NB4 (cell line): ENCODE measurements at places on chromosomes 2 and 18.

DNA sequence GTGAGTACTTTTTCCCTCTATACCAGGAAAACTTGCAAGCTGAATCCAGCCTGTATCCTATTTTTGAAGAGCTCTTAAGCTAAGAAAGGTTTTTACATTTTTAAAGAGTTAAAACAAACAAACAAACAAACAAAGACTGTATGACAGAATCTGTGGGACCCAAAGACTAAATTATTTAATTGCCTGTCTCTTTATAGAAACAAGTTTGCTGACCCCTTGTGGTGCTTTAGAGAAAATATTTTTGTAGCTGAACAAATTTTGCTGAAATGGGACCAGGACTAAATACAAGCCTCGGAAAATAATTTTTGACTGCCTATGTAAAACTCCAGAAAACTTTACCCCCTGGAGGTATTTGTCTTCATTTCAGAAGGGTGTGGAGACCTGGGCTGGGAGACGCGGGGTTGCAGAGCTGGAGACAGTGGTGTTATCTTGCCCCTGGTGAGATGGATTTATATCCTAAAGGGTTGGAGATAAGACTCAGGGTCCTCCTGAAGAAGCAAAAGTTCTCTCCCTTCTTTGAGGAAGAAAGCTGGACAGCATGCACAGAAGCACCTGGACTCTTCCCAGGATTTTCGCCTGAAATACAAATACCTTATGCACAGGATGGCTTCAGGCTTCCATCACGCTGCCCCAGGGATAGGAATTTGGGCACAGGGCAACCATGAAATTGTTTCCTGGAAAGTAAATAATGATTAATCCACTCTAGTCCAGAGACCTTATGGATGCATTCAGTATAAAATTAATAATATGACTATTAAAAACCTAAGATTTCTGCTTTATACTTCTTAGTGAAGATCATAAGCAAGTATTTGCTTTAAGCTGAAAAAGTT lies 54.3 kb downstream of the TMX3 start:
- DNase-seq: peak; percentile 35

DNA sequence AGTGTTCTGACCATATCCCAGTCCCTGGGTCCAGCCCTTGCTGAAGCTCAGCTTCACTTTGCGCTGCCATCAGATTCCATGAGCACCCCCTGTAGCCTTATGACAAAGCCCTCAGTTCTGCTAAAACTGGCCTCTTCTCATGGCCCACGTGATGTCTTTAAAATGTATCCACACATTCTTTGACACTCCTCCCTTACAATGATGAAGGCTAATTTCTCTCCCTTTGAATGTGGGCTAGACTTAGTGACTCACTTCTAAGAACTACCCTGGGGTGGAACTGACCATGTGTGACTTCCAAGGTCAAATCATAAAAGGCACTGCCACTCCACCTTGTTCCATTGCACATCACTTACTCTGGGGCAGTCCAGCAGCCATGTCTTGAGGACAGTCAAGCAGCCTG lies 45.4 kb upstream of the GORASP2 start:
- no peak for DNase-seq

DNA sequence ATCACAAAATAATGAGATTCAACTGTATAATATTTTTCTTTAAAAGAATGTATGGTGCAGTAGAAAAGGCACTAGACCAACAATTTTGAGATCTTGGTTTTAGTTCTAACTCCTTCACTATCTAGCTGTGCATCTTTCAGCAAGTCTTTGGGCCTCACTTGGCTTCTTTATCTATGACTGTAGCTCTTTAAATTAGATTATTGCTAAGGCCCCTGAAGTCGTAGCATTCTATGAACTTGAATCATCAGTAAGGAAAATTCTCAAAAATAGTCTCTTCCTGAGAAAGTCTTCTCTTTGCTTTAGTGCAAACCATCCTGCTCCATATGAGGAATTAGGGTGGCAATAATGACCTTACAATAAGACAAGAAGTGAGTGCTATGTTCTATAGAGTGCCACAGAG lies 140.4 kb downstream of the FTCDNL1 start:
- DNase-seq: no peak

GRCh38 chr2:36515538-36515937 lies 82.4 kb downstream of the FEZ2 start:
- no peak for DNase-seq

DNA sequence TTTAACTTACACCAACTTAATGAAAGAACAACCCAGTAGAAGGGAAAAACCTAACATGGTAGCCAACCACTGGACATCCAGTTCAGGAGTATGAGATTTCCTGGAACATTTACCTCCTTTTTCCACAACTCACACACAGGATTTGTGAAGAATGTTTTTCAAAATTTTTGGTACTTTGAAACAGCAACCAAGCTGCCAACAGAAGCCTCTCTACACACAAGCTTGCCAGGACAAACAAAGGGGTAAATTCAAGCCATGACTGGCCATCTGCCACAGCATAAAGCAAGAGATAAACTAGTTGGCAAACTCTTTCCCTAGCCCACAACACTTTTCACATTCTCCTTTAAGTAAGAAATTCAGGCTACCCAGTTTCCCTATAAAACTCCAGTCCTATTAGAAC lies 21.4 kb downstream of the MGAT4A start:
- no peak for DNase-seq

- no peak for DNase-seq
These were observed 28.9 kb upstream of the C2orf15 start for GRCh38 chr2:99112617-99113016.

DNA sequence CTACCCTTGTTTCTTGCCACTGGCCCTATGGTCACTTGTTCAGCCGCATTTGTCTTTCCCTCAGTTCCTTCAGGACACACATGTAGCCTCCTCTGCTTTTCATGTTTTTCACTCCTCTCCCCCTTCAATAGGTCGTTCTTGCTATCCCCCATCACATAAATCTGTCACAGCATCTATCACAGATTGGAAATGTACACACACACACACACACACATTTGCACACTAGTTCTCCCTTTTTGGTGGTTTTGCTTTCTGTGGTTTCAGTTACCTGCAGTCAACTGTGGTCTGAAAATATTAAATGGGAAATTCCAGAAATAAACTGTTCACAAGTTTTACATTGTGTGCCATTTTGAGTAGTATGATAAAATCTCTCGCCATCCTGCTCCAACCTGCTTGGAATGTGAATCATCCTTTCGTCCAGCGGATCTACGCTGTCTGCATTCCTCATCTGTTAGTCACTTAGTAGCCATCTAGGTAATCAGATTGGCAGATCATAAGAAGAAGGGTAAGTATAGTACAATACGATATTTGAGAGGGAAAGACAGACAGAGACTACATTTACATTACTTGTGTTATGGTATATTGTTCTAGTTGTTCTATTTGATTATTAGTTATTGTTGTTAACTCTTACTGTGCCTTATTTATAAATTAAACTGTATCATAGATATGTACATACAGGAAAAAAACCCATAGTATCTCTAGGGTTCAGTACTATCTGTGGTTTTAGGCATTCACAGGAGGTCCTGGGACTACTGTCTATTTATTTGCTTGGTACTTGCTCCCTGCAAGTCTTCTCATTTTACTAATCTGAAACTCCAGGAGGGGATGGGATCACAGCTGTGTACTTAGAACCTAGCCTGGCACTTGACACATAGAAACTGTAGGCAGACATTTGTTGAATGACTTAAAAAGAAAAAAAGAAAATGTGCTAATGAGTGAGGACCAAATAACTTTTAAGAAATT lies 86.1 kb upstream of the PNPT1 start:
- no peak for DNase-seq

GRCh38 chr2:172249334-172249733 lies 146.6 kb upstream of the DLX2 start:
- peak; percentile 21 for DNase-seq

- DNase-seq: peak; percentile 85
These were observed 1110.6 kb upstream of the ACVR2A start for GRCh38 chr2:146734042-146734820.

DNA sequence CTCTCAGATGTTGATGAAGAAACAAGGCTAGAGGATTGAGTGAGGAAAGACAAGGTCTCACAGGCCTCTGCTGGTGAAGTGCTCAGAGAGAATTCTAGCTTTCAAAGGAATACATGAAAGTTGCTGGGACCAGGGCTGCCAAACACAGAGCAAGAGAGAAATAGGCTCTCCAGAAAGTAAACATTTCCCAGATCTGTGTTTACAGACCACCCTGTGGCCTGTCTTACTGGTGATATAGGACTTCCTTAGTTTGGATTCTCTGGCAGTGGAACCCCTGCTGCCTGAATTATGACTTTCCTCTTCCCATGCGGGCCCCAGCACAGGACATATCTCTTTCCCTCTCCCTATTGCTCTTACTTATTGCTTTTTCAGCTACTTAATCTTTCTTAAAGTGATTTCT lies 64.5 kb downstream of the TACR1 start:
- DNase-seq: no peak

DNA sequence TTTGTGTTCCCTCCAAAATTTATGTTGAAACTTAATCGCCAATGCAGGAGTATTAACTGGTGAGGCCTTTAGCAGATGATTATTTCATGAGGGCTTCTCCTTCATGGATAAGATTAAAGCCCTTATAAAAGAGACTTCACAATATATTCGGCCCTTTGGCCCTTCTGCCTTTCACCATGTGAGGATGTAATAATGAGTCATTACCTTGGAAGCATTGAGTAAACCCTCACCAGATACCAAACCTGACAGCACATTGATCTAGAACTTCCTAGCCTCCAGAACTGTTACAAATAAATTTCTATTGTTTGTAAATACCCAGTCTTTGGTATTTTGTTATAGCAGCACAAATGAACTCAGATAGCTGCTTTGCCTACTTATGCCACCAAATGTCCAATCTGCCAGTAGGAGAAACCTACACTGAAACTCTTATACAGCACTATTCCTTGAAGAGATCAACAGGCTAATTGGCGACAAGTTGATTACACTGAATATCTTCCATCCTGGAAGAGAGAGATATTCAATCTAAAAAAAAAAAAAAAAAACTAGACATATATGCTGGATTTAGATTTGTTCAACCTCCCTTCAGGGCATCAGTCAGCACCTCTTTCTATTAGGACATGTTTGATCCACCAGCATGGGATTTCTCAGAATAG lies 125.9 kb upstream of the COL5A2 start:
- no peak for DNase-seq

DNA sequence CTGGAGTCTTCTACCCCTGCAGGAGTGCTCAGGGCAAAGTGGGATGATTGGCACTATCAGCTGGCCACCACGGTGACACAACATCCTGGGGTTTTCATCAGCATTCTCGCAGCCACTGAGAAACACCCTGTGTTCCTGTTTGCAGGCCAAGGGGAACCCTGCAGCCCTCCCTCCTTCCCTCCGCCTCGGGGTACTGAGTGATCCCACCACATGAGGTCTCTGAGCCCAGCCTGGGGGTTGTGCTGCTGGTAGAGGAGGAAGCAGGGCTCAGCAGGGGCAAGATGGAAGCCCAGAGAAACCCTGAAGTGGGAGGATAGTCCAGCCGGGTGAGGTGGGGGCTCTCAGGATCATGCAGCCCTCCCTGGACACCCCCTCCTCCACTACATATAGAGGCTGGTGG lies at the start of gene OXER1:
TSS of gene OXER1 (minus strand) at position 40 of the 400 bp plus-strand sequence. CDS start 73 bp downstream, outside the sequence.
- peak; percentile 88 for DNase-seq

GRCh38 chr2:128313091-128313836 lies 5.4 kb downstream of the HS6ST1 start:
- DNase-seq: peak; percentile 43

DNA sequence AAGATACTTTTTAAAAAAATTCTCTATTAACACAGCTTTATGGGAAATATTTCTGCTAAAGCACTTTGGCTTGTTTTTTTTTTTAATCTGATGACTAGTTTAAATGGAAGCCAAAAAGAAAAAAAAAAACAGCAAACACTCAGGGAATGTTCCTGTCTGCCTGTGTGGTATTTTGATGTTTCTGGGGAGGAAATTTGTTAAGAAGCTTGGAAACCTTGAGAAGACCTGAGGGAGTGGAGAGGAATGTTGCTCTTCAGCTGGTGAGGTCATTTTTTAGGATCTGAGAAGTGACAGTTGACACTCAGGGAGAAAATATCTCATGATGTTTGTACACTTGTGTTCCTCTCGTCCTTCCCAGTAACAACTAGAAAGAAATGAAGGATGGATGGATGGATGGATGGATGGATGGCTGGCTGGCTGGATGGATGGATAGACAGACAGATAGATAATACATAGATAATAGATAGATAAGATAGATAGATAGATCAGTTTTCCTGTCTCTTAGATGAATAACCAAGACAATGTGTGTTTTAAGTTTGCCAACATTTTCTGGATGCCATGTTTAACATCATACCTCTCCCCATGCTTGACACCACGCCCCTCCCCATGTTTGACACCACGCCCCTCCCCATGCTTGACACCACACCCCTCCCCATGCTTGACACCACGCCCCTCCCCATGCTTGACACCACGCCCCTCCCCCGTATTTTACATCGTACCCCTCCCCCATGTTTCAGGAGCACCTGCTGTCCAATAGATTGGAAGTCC lies 84.8 kb downstream of the CTIF start:
- no peak for DNase-seq

GRCh38 chr18:36905571-36905970 lies 76.6 kb downstream of the KIAA1328 start:
- no peak for DNase-seq

GRCh38 chr2:107174171-107174570 lies 288.2 kb upstream of the ST6GAL2 start:
- no peak for DNase-seq

- DNase-seq: no peak
These were observed 234.3 kb downstream of the LRATD1 start for GRCh38 chr2:14866736-14867352.

DNA sequence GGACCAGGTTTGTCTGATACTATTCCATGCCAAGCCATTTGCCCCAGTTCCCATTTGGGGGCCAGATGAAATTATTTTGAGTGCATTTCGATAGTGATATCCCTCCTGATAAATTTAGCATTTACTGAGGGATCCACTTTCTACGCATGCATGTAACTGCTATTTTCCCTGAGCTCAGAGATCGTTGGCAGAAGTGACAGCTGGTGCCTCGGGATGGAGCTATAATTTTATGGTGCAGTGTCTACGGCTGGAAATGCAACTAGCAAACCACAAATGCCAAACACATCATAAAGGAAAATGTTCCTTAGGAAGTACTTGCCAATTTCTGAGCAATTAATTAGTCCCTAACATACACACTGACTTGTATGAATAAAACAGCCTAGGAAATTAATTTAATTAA lies 254.8 kb downstream of the SLC8A1 start:
- DNase-seq: no peak

DNA sequence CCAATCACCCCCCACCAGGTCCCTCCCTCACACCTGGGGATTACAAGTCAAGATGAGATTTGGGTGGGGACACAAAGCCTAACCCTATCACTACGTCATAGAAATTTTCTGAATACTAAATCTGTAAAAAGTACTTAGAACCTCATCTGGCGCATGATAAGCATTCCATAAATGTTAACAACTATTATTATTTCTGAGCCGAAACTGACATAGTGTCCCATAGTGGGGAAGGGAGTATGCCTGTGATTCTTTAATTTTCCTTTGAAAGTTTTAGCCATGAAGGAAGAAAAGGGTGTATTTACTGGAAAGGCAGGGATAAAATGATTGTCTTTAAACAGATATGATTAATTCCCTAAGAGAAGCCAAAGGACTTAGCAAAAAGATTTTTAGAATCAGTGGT lies 71.4 kb downstream of the FHOD3 start:
- DNase-seq: no peak

- DNase-seq: no peak
These were observed 184.5 kb downstream of the INO80D start for GRCh38 chr2:205901491-205901890.
